Testis (tissue), 5 donors: ENCODE measurements at places on chromosomes 5 and 9.

GRCh38 chr5:38433160-38433861 is 123.1 kb downstream of the LIFR start:
- peak; percentile 42 for DNase-seq

- no peak for DNase-seq
These were observed 102.6 kb downstream of the CDC42SE2 start for GRCh38 chr5:131366428-131366827.

DNA sequence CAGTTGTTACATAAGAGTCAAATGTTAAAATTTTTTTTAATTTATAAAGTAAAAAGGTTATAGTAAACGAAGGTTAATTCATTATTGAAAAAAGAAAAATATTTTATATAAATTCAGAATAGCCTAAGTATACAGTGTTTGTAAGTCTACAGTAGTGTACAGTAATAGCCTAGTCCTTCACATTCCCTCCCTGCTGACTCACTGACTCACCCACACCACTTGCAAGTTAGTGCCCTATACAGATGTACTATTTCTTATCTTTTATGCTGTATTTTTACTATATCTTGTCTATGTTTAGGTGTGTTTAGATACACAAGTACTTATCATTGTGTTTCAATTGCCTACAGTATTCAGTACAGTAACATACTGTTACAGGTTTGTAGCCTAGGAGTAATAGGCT is 57.6 kb downstream of the MAMDC2 start:
- DNase-seq = no peak

DNA sequence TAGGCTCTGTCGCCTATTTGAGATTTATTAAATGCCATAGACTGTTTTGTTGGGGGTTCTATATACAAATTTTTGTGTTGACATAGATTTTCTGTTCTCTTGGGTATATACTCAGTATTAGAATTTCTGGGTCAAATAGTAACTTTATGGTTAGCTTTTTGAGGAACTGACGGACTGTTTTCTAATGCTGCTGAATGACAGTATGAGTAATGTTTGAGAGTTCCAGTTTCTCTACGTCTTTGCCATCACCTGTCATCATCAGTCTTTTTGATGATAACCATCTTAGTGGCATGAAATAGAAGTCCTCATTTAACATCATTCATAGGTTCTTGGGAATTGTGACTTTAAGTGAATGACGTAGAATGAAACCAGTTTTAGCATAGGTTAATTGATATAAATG is 60.1 kb downstream of the CCDC171 start:
- no peak for DNase-seq

DNA sequence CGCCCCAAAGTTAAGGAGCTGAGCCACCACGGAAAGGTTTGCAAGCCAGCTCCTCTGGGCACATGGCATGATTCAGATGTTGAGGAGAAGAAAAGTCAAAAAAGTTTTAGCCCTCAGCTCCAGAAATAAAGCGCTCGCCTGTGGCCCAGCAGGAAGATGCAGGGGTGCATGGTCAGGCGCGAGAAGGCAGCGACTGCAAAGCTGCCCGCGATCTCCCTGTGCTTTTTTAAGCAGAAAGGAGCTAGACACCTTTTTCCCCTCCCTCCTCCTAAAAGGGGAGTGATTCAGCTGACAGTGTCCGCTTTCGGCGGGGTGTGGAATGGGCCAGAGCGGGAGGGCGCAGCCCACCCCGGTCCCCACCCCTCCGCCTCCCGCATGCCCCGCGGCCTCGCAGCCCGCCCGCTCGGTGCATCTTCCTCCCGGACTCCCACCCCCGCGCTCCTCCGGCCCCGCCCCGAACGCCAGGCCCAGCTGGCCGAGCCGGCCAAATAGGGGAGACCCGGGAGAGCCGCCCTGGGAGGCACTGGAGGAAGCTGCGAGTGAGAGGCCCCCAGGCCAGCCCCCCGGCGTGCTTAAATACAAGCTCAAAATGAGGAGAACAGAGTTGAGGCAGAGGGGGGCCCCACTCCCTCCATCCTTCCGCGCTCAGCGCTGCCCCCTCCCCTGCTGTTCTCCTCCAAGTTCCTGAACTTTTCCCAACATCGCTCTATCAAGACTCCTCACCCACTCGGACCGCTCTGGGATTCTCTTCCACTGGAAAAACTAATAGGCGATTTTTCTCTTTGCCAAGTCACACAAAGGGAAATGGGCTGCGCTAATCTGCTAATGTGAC is at the start of gene ADAMTS12:
Gene ADAMTS12, minus strand, starts transcription at position 203 of the 832 bp plus-strand sequence. Its CDS starts 134 bp downstream, at position 69.
- DNase-seq = peak; percentile 47

DNA sequence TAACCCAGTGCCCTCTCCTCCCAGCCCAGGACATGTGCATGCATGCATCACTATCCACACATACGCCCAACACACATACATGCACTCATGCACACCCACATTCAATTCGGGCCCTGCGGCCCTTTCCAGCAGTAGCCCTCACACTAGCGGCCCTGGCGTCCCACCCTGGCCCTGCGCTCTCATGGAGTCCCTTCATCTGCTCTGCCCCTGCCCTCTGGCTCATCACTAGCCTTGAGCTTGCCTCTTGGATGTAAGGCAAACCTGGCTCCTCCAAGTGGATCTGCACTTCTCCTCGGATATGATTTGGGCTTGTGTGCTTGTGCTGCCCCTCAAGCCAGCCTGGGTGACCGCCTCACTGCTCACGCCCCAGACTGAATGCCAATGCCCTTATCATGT is 147.2 kb downstream of the SEC61B start:
- DNase-seq = no peak

- no peak for DNase-seq
These were observed 11.9 kb downstream of the BASP1 start for GRCh38 chr5:17229313-17229712.

- no peak for DNase-seq
These were observed 23.0 kb upstream of the RBM22 start for GRCh38 chr5:150723845-150724244.

DNA sequence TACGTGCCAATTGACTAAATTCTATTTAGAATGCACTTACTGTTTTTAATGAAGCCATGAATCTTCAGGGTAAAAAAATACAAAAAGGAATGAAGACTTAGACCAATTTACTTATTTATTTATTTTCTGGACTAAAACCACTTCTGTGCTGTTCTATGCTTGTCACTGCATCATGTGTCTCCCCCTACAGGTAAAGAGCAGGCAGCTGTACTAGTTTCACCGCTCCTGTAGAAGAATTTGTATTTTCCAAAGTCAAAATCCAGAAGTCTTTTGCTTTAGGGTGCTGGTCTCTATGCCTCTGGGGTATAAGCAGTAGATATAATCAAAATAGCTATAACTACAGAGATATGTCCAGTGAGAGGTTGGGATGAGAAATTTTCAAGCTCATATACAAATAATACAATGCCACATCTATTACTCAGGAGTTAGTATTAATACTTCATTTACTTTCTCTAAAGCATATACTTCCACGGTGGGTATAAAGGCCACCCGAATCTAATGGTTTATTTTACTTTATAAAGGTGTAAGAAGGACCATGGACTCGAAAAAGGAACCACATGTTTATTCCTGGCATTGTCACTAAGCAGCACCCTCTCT is 591.5 kb downstream of the RAB3C start:
- peak; percentile 23 for DNase-seq

DNA sequence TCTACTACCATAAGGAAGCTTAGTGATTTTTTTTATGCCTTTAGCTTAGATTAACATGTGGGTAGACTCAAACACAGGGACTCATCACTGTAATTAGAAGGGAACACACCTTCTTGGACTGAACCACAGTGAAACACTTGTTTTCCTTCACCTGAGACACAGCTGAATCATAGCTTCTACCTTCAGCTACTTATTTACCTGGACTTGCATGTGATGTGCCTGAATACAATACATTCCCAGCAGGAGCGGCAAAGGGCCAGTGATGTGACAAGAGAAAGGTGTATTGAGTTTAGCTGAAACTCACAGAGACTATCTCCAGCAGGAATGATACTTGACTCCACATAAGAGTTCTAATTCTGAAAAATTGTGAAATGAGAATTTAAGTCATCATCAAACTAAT is 37.8 kb downstream of the GRAMD2B start:
- DNase-seq = no peak

GRCh38 chr9:112705768-112706427 is 12.0 kb downstream of the INIP start:
- peak; percentile 78 for DNase-seq

DNA sequence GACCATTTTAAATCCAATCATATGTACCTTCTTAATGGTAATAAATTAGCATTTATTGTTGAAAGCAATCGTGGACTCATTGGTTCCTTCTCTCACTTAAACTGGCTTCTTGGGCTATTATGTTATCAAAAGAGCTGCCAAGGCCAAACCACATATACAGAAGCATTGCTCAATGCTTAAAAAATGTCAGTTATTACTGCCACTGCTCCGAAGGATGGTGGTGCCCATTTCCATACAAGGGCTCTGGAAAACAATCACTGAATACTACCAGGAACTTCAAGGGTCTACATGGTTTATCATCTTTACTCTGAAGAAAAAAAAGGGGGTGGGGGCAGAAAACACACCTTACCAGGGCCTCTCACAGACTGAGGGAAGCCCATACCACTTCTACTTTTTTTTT is 104.3 kb downstream of the GNAQ start:
- no peak for DNase-seq

- DNase-seq = no peak
These were observed 22.9 kb downstream of the DNAH5 start for GRCh38 chr5:13921578-13921977.

DNA sequence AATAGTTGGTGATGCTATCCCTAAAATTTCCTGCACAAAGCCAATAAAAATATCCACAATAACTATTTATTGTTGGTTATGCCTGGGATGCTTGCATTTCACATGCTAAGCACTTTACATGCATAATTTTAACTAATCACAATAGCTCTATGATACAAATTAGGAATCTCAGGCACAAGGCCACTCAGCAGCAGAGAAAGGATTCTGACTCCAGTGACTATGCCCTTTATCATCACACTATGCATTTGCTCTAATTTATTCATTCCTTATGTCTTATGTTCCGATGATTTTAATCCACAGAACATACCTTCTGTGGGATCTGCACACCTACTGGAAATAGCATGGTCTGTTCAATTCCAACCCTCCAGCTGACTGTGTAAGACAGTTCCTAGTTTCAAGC is 476.1 kb downstream of the TMEM232 start:
- no peak for DNase-seq

- DNase-seq = no peak
These were observed 109.9 kb downstream of the RPS23 start for GRCh38 chr5:82168294-82168693.

DNA sequence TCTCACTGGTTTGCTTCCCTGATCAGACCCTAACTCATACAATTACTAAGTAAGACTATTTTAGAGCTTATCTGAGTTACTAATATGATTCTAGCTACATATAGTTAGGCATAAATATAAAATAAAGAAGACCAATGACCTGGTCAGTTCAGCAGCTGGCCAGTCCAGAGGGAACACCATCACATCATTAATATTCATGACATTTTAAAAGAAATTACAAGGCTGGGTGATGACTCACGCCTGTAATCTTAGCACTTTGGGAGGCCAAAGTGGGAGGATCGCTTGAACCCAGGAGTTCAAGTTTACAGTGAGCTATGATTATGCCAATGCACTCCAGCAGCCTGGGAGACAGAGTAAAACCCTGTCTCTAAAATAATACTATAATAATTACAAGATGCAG is 37.0 kb upstream of the CDC42SE2 start:
- DNase-seq = no peak

DNA sequence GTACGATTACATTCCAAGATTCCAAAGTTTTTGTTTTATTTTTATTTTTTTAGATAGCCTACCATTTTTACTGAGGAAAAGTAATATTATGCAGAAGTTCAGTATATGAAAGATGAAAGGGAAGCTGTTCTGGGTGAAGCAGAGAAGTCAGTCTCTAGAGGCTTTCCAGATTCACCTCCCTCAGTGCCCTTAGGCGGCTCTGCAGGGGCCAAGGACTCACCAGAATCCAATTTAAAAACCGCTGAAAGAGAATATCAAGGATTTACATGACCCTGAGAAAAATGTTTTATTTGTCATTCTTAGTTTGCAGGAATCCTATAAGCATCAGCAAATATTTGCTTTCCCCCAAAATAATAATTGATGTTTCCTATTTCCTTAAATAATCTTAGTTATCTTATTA is 1084.6 kb upstream of the ARRDC3 start:
- DNase-seq = no peak

GRCh38 chr9:82757924-82758323 is 305.0 kb downstream of the RASEF start:
- DNase-seq = no peak

DNA sequence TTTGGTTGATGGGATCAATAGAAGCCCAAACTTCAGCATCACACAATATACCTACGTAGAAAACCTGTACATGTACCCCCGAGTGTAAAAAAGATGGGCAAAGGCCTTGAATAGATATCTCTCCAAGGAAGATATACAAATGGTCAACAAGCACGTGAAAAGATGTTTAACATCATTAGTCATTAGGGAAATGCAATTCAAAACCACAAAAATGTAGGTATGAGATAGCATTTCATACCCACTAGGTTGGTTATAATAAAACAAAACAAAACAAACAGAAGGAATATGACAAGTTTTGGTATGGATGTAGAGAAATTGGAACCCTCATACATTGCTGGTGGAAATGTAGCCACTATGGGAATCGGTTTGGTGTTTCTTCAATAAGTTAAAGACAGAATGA is 33.1 kb upstream of the PPARGC1B start:
- DNase-seq = no peak

GRCh38 chr5:1857256-1857600 is 25.5 kb downstream of the IRX4 start:
- no peak for DNase-seq

DNA sequence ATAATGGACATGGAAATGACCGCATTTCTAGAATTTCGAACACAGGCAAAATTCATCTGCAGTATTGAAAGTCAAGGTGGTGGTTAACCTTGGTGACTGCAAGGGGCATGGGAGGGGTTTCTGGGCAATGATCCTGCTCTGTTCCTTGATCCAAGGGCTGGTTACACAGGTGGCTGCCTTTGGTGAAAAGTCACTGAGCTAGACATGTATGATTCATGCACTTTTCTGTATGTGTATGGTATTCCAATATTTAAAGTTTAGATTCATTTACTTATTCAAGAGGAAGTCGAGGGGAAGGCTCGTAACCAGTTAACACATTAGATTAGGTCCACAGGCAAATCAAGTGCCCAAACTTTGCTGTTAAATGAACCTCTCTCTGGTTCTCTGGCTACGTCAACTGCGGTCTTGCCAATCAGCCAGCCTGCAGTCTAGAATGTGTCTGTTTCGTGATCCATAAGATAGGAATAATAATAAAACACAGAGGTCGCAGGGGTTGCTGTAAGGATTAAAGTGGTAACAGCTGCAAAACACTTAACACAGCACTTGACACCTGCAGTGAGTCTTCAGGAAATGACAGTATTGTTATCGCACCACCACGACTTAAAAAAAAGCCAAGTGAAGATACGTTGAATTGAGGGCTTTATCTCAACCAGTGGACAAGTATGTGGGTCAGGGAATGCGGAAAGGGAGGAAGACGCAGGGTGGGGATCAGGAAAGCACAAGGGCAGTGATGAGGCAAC is 92.5 kb downstream of the TLE1 start:
- no peak for DNase-seq

DNA sequence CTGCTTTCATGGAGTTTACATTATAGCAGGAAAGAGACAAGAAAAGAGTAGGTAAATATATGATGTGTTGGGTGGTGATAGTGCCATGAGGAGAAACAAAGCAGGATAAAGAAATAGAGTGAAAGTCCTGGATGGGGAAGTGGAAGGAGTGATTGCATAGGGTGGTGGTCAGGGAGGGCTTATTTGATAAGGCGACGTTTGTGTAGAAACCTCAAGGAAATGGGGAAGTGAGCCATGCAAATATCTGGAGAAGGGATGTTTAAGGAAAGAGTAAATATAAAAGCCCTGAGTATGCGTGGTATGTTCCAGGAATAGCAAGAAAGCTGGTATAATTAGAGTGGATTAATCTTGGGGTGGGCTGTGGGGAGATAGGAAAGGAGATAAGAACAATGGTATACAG is 134.7 kb upstream of the SV2C start:
- no peak for DNase-seq
